ENCODE measurements at places on chromosomes 4 and X.

DNA sequence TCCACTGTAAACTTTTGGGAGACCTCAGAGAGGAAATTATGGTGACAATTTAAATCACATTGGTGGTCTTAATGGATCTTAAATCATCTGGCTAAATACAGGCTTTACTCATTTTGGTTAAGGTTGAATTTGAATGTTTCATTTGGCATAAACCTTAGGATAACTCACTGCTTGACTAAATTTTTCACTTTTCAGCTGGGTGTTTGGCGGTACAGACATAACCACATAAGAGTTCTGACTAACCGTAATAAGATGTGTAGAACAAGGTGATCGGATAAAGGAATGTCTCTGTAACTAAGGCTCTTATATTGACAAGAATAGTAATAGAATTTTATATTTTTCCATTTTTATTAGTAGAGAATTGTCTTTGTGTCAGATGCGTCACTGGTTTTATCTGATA, 281.0 kb downstream of the BMPR1B start:
- DNase-seq = no peak

- no peak for DNase-seq
These were observed 41.5 kb downstream of the GPM6A start for GRCh38 chr4:175770555-175770954.

- DNase-seq = no peak
These were observed 219.6 kb downstream of the PTTG2 start for GRCh38 chr4:38179690-38180377.

DNA sequence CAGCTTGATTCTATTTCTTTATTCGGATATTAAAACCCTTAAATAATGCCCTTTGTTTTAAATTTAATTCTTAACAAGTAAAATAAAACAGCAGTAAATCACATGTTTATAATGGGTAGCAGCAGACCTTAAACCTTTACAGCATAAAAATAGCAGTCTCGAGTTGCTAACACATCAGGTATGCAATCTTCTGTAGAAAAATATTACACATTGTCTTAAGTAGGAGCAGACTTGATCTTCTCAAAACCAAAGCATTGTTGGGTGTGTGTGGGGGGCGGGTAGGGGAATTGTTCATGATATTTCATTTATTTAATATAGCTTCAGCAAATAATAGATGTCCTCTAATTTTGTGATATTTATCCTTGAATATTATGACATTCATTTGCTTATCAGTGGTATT, 331.4 kb downstream of the PCDH7 start:
- DNase-seq = no peak

DNA sequence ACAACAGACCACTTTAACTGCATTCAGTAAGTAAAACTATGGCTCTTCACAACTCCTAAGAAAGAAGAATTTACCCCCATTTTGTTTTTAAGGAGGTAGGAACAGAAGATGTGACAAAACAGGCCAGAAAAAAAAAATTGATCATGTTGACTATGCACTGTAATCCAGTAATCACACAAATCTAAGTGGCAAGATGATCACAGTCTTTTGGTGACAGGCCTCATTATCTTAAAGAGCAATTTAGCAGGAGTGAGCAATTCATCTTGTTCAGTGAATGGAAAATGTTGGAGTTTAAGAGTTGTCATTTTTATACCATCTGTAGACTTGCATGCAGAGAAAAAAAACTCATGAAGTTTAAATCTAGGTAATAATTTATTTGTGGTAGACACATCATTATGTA, 115.1 kb downstream of the SLC39A8 start:
- DNase-seq = no peak

GRCh38 chrX:38986586-38986985, 185.3 kb downstream of the MID1IP1 start:
- no peak for DNase-seq

DNA sequence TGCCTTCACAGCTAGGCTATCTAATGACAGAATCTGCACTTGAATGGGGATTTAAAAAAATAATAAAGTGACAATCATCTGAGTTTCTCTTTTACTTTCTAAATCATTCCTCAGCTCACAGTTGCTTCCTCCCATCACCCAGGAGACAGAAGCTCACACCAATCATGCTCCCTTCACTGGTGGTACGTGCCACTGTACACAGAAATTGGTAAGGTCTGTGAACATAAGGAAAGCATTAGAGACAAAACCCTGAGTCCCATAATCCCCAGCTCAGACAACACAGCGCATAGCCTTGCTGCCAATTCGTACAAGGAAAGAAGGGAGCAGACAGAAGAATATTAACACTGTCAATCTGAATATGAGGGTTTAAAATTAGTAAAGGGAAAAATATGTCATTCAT, 133.1 kb downstream of the IDS start:
- DNase-seq = no peak

- DNase-seq = no peak
These were observed at the start of gene ESX1 for GRCh38 chrX:104254442-104255115. Gene ESX1, minus strand, starts transcription at chrX:104254933. Its CDS starts 84 bp downstream, at chrX:104254849.

- no peak for DNase-seq
These were observed 200.6 kb upstream of the RBPJ start for GRCh38 chr4:26120098-26120825.

GRCh38 chr4:15531792-15532191, 62.1 kb downstream of the CC2D2A start:
- no peak for DNase-seq

GRCh38 chr4:139005774-139006173, 9.8 kb upstream of the NOCT start:
- no peak for DNase-seq

- no peak for DNase-seq
These were observed 7.3 kb downstream of the RPS4X start for GRCh38 chrX:72269671-72270251.

GRCh38 chrX:148722966-148723365, 222.5 kb downstream of the AFF2 start:
- DNase-seq = no peak

DNA sequence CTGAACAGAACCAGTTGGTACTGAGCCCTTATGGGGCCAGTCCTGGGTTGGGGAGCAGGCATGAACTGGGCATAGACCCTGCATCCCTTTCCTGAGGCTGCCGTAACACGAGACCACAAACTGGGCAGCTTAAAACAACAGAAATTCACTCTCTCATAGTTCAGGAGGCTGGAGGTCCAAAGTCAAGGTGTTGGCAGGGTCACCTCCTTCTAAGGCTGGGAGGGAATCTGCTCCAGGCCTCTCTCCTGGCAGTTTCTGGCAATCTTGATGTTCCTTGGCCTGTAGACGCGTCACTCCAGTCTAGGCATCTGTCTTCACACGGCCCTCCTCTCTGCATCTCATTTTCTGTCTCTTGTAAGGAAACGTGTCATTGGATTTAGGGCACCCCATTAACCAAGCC, 19.8 kb upstream of the SORCS2 start:
- DNase-seq = no peak

GRCh38 chrX:34371754-34372153, 239.6 kb upstream of the FAM47A start:
- DNase-seq = no peak

Data from DMS 273 treated with DMSO at 0.1 percent for 48 hours (cell line).